ENCODE measurements at places on chromosomes 16 and 17. TPM values are rescaled to one million over a fixed set of nuclear protein-coding genes. Genes with fewer than 3 reads are reported as not detected.
A peak's percentile ranks its signal among the peaks of the same experiment; 100 is the strongest.

Gene SPN
- total RNA-seq, result not detected

Gene ADAT1
- total RNA-seq, result 33.4 TPM

Gene CD300A
- not detected for total RNA-seq

Gene CBX2
- 1.3 TPM for total RNA-seq

Gene HOXB9
- total RNA-seq, result 6.6 TPM

Gene CTRB2
- total RNA-seq, result 2.3 TPM

Gene CPHXL2
- total RNA-seq, result not detected

Gene DNAI2
- not detected for total RNA-seq

Gene TMEM220
- total RNA-seq, result 3.3 TPM

Gene SLC47A1
- 2.2 TPM for total RNA-seq

Gene ACBD4
- total RNA-seq, result 3.5 TPM

Gene PRCD
- total RNA-seq, result not detected

DNA sequence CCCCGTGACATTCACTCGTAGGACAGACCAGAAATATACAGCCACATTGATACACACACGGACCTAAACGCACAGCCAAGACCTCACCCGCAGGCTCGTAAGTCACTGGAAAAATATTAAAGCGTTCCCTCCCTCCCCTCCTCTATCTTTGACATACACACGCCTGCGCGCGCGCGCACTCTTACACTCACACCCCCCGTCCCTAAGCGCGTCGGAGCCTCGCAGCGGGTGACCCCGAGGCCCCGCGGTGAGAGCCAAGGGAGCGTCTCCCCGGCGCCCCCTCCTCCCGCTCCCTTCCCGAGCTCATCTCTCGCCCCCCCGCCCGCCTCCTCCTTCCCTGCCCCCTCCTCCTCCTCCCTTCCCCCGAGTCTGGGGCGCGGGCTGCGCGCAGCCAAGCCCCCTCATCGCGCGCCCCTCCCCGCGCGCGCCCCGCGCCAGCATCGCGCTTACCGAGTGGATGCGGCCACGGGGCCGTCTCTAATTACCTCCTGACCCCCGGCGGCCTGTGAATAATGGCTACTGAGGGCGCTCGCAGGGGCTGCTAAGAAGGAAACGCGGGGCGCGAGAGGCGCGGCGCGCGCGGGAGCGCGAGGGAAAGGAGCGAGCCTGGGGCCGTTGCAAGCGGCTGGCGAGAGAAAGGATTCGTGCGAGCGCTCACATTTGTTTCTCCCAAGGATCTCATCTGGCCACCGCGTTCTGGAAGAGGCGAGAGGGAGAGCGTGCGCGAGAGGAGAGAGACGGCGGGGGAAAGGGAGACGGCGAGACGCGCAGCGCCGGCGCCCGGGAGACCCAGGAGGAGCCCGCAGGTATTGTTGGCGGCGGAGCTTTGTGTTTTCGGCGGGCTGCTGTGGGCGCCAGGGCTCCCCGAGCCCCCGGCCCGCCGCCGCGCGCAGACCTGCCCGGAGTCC is 42.4 kb downstream of the RAI1 start:
- no peak for DNase-seq

- DNase-seq, result peak; percentile 59
Observed at GRCh38 chr16:83953796-83954576, 946 bp downstream of the OSGIN1 start.

DNA sequence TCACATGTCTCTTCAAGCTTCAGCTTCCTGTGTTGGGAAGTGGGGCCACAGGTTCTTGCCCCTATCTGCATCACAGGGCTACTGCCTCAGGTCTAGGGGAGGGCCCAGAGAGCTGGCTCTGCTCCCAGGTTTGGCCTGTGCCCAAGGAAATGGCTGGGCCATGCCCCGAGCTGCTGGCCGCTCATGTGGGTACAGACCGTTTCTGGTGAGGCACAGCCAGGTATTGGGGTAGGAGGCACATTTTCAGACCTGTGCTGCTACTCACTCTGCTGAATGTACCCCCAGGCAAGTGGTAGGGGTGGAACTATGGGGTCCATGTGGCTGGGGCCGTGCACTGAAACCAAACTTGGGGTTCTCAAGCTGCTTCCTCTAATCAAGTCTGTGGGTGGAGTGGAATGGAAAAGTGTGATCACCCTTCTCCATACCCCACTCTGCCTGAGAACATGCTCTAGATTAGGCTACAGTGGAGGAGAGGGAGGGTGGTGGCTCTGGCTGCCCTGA is 4.6 kb downstream of the GAS2L2 start:
- DNase-seq, result no peak

DNA sequence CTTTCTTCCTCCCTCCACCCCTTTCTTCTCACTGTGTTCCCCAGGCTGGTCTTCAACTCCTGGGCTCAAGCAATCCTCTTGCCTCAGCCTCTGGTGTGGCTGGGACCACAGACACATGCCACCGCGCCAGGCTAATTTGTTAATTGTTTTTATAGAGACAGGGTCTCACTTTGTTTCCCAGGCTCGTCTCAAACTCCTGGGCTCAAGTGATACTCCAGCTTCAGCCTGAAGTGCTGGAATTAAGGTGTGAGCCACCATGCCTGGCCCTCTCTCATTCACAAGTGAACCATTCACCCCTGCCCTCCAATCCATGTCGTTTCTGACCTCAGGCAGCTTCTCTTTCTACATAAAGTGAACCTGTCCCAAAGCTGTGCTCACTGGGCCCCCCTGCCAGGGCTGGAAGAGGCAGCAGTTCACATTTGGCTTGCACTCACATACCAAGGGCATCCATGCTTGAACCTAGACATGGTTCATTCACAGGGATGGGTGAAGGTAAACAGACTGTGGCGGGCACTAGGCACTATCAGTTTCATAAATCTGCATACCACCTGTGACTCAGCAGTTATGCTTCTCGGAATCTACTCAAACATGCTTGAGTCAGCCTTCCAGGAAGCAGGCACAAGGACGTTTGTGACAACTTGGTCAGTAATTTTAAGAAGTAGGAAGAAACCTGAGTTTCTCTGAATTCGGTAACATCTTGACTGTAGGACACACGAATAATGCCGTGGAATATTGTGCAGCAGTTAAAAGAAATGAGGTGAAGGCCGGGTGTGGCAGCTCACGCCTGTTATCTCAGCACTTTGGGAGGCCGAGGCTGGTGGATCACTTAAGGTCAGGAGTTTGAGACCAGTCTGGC is 6.0 kb upstream of the RNF213 start:
- DNase-seq, result peak; percentile 79

DNA sequence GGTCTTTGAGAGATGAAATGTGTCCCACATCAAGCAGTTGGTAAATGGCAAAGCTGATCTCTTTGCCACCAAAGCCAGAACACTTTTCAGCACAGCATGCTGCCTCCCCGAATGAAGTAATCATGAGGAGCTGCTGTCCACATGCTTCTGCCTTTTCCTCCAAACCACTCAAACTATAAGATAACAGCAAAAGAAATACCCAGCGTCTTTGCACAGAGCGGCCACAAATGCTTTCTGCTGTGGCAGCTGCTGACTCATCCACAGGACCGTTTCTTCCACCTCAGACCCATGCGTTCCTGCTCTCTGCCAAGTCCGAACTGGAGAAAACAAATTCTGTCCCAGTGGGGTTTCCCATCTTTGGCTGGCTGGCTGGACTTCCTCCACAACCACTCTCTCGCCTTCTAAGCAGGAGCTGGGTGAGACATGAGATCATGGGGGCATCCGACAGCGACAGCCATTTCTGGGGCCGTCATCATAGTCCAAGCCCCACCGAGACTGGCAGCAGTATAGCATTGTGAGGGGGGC is 27.1 kb downstream of the TBC1D3B start:
- peak; percentile 36 for DNase-seq

GRCh38 chr16:49261930-49262329 is 19.7 kb downstream of the CBLN1 start:
- no peak for DNase-seq

DNA sequence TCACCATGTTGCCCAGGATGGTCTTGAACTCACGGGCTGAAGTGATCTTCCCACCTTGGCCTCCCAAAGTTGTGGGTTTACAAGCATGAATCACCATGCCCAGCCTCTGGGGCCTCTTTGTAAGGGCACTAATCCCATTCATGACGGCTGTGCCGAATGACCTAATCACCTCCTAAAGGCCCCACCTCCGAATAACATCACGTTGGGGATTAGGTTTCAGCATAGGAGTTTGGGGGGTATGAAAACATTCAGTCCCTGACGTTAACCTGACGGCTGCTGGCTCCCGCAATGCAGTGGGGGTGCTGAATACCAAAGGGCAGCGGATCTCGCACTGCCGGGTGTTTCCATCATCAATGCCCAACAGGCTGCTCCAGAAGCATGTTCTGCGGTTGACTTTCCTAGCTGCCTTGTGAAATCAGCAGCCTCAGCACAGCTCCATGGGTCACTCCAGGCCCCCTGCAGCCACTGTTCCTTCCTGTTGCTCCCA is 120.8 kb upstream of the SEC14L1 start:
- DNase-seq, result peak; percentile 27

- DNase-seq, result no peak
Observed at GRCh38 chr17:71284032-71284755, 836.6 kb upstream of the SOX9 start.

- no peak for DNase-seq
Observed at GRCh38 chr17:14068542-14069250, 608 bp upstream of the COX10 start.

- no peak for DNase-seq
Observed at GRCh38 chr16:10988164-10988803, 43.9 kb downstream of the CLEC16A start.

DNA sequence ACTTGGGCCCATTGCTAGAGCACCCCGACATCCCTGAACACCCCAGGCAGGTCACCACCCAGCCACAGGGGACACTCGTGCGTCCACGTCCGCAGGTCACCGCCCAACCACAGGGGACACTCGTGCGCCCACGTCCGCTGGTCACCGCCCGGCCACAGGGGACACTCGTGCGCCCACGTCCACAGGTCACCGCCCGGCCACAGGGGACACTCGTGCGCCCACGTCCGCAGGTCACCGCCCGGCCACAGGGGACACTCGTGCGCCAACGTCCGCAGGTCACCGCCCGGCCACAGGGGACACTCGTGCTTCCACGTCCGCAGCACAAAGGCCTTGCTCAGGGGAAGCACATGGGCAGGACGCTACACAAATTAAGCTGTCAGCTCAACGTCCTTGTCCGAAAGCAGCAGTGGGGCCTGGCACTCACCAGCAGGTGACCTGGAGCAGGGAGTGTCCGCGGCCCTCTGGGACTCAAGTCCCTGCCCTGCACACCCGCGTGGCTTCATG is 17.7 kb downstream of the GALNS start:
- no peak for DNase-seq

DNA sequence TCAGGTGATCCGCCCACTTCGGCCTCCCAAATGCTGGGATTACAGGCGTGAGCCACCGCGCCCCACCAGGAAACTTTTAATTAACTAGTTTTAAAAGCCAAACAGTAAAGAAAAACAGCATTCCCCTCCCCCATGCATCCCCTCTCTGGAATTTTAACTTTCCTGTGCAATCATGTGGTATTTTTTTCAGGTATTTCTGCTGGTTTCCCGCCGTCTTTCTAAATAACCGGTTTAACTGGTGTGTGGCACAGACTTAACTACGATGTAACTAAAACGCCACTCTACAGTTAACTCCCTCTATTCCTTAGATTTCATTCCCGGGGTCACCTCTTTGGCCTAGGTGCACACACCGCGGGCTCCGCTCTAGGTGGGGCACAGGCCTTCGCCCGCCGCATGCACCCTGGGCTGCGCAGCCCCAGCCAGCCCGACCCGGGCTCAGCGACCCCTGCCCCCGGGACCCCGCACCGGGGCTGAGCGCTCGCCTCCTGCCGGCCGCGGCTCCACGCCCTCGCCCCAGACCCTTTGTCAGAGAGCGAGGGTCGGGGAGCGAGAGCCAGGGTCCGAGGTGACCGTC is 15.1 kb upstream of the UTP6 start:
- no peak for DNase-seq

DNA sequence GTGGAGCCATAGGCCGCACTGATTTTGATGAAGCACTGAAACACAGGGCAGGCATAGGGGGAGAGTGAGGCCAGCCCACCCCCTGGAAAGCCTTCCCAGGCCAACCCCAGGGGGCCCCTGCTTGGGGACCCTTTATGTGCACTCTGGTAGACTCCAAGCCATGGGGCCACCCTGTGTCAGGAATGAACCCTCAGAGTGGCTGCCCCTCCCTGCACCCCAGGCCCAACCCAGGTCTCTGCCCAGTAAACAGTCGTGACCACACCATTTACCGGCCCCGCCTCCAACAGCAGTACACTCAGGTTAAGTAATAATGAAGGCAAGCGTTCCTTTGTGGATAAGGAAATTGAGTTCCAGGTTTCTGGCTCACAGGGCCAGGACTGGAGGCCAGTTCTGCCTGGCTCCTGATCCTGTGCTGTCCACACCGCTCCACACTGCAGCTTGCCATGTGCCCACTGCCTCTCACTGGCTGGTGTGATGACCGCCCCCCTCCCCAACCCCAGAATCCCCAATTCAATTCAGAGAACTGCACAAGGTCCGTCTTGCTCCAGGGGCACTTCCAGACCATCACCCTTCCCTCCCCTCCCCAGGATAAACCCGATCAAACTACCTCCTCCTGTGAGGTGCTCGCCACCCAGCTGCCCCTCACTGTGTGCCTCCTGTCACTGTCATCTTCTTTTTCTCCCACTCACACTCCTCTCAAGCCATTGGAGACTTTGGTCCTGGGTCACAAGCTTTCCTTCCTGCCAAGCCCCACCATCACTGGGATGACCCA is 13.6 kb downstream of the PIMREG start:
- DNase-seq, result no peak

GRCh38 chr17:57689254-57689653 is 55.8 kb downstream of the CCDC182 start:
- DNase-seq, result peak; percentile 38

DNA sequence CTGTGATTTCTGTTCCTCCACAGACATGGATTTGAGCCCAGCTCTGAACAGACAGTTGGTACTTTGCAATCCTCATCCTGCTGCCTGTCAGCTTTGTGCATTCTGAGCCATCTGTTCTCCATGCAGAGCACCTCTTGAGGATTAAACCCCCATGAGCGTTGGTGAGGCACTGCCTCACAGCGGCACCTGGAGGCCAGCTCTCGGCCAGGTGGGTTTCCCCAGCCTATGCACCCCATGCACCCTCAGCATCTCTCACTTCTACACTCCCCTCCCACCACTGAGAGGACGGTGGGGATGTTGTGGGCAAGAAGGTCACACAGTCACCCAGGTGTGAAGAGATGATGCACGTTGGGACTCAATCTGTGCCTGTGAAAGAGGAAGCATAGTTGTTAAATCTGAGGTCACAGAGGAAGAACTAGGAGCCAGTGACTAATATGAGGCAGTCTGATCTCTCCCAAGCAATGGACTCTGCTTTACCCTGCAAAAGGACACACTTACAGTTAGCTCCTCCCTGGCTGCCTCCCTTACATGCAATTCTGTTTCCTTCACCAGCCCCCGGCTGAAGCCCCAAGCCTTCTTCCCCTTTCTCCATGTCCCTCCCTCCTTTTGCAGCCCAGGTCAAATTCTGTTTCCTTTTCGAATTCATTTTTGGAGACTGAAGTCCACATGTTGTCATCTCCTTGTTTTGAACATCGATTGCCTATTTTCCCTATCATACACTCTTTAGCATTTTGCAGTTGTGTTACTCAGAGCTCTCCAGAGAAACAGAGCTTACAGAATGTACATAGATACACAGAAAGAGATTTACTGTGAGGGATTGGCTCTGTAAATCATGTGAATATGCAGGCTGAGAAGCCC is 58.5 kb downstream of the HS3ST3B1 start:
- no peak for DNase-seq

GRCh38 chr16:969508-970385 is 1.0 kb downstream of the LMF1 start:
- peak; percentile 56 for DNase-seq

All from myocyte (in vitro differentiated cells).